ENCODE measurements at places on chromosomes 16 and 17.

DNA sequence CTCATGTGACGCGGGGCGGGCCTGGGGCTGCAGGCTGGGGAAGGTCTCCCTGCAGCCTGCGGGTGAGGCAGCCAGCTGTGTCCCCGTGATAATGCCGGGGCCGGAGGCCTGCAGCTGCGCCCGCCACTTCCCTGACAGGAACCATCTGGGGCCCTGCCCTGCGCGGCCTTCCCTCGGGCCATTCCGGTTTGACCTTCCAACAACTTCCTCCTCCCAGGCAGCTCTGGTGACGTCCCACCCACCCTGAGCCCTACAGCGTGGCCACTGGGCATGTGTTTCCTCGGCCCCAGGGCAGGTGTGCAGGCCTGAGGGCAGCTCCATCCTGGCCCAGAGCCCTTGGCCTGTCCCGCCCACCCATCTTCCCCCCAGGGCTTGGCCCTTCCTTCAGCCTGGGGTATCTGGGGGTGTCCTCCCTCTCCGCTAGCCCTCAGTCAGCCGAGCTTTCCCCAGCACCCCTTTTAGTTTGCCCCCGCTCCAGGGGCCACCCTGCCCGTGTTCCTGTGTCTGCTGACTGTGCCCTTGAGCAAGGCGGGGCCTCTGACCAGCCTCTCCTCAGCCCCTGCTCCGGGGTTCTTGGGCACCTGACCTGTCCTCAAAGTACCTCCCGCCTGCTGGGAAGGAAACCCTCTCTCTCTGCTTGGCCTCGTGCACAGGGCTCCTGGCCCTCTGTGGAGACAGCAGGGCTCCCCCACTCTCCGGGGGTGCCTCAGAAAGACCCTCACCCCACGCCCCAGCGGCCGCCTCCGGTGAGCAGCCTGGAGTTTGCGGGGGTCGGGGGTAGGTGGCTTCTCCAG is at the start of gene CBFA2T3:
Gene CBFA2T3, minus strand, starts transcription at position 190 of the 794 bp plus-strand sequence. CDS start 400 bp downstream, outside the sequence.
- DNase-seq: peak; percentile 91

GRCh38 chr16:24970708-24971107 is 44.5 kb downstream of the ARHGAP17 start:
- no peak for DNase-seq

GRCh38 chr17:48198950-48199541 is 91.5 kb downstream of the SNX11 start:
- no peak for DNase-seq

- no peak for DNase-seq
Observed at GRCh38 chr17:47711366-47712099, 17.6 kb downstream of the TBKBP1 start.

DNA sequence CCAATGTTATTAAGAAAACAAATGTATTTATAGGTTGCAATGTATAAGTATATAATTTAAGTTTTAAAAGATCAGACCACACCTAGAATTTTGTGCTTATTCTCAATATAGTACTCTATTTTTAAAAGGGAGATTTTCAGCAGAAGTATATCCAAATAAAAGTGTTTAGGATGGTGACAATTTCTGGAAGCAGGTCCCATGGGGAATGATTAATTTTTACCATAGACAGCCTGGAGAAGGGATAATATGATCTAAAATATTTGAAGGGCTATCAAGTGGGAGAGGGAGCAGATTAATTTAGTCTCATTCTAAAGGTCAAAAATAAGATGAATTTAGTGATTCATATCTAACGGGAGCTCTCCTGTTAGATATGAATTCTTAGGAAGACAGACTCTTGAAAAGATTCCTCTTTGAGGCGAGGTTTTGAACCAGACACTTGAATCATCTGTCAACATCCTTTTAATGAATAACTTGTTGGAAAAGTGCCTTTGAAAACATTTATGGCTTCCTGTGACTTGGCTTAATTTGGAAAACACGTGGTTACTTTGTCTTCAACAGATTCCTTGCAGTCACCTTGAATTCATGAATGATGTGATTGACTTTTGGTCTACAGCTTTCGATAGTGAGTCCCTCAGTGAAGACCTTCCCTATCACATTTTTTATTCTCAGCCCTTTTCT is 29.3 kb upstream of the SMIM36 start:
- no peak for DNase-seq

All from suppressor macrophage treated with lipopolysaccharide for 1 hour (primary cell).